ENCODE measurements at places on chromosomes 1 and 21. TPM values are rescaled to one million over a fixed set of nuclear protein-coding genes. Genes with fewer than 3 reads are reported as not detected.

The PNRC2 gene
- 178 TPM for total RNA-seq

The NEGR1 gene
- 16.3 TPM for total RNA-seq

The ANKRD65 gene
- not detected for total RNA-seq

The SLC45A1 gene
- 0.06 TPM for total RNA-seq

The PCP4 gene
- not detected for total RNA-seq

Data from Daoy (cell line).